ENCODE measurements at places on chromosomes 5 and 9.

DNA sequence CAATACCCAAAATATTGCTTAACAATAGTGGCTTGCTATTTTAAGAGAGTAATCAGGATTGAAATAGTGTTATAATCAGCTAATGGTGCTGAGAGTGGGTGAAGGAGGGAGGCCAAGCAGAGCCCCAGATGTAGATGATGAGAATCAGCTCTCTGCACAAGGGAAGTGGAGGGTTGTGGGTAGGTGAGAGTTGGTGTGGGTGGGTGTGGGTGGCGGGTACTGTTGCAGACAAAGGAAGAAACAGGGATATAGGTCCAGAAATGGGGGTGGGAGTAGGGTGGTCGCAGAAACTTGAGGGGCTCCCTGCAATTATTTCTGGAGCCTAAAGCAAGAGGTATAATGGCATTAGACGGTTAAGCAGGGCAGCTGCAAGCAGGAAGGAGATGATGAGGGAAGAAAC, 7.4 kb upstream of the ADCY2 start:
- DNase-seq: no peak

DNA sequence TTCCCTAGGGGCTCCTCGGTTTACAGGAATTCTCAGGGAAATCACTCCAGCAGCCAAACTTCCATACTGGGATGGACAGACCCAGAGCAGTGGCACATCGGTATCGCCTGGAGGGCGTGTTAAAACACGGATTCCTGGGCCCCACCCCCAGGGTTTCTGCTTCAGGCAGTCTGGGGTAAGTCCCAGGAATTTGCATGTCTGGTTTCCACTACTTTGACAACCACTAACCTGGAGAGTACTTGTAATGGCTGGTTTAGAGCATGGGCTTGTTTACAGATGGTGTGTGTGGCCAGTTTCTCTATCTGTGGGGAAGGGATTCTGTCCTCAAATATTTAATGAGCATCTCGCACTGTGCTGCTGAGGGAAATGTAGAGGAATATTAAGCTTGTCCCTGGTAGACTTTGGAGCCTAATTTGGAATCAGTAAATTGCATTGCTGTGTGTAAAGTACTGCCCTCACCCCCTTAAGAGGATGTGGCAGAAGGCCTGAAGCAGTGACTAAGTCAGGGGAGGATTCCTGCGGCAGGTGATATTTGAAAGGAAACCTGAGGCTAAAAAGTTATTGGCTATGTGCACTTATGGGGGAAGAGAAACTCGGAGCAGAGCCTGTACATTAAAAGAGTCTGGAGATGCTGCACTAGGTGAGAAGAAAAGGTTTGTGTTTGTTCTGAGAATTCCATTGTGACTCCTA, 18.6 kb upstream of the TJP2 start:
- no peak for DNase-seq

DNA sequence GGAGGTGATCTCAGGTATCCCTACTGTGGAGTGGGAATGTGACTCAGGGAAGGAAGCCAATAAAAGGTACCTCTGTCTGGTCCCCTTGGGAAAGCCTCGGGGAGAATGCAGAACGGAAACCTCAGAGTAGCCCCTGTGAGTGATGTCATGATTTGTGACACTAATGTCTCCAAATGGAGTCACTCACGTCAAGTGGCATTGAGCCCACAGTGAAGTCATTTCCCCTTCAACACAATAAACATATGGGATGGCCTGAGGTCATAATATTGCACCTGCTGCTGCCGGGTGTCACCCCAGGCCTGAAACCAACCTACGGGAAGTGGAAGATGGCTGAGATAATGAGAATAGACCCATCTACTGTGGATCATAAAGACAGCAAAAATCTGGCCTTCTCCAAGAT, 75.9 kb upstream of the GOLM1 start:
- no peak for DNase-seq

DNA sequence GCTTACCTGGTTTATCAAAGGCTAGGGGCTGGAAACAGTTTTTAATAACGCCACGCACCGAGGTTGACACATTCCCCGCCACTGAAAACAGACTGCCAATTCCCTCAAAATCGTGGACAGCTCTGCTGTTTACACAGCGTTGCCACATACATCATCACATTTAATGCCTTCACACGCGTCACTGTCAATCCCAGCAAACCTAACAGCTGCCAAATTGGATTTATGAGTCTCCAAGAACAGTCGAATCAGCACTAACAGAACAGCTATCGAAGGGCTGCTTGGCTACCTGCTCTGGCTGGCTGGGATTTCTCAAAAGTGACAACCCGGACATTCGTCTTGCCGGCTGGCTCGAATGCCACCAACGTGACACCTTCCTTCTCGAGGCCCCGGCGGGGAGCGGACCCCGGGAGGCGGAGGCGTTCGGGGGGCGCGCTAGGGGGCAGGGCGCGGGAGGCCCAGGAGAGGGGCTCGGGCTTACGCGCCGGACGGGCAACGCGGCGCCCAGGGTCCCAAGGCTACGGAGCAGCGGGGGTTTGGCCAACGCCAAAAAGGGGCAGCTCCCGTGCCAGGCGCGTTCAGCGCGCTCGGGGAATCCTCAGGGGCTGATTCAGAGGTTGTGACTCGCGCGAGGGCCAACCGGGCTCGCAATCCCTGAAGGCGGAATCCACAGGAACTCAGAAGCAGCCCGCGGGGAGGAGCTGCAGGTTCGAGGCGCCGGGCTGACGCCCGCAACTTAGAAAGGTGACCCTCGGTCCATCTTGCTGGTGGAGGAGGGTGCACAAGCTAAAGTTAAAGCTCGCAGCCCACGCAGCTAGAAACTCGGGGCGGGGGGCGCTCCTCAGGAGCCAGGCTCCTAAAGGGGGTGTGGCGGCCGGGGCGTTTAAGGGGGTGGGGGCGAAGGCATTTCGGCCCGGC, 1.2 kb downstream of the CDC14B start:
- peak; percentile 74 for DNase-seq

- no peak for DNase-seq
Observed at GRCh38 chr5:173496129-173496882, 120.1 kb downstream of the BOD1 start.

- no peak for DNase-seq
Observed at GRCh38 chr9:130054820-130055219, 1.1 kb downstream of the GPR107 start.

GRCh38 chr5:158162026-158162425, 303.1 kb upstream of the CLINT1 start:
- no peak for DNase-seq

GRCh38 chr5:31445041-31445600, 86.8 kb downstream of the DROSHA start:
- DNase-seq: no peak

DNA sequence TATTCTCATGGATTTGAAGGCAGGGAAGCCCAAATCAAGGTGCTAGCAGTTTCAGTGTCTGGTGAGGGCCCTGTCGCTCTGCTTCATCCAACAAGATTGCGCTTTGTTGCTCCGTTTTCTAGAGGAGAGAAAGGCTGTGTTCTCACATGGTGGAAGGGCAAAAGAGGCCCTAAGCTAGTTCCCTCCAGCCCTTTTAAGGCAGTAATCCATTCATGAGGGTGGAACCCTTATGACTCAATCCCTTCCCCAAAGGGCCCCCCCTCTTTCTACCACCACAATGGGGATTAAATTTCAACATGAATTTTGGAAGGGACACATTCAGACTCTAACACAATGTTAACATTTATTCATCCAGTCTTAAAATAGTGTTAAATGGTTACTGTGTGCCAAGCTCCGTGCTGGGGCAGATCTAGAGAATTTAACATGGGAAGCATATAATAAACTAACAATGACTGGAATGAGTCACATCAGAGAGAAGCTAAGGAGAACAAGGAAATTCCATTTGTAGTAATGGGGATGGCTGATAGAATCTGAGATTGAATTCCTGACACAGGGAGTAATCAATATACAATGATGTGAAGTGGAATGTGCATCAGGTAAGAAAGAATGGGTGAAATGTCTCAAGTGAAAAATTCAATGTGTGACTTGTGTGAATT, 382.8 kb upstream of the ZNF608 start:
- DNase-seq: no peak

- no peak for DNase-seq
Observed at GRCh38 chr9:80292231-80292630, 720.5 kb downstream of the TLE4 start.

- DNase-seq: no peak
Observed at GRCh38 chr5:139910901-139911300, 115.3 kb downstream of the PSD2 start.

GRCh38 chr5:177403102-177403791, 2.8 kb upstream of the PFN3 start:
- peak; percentile 35 for DNase-seq

DNA sequence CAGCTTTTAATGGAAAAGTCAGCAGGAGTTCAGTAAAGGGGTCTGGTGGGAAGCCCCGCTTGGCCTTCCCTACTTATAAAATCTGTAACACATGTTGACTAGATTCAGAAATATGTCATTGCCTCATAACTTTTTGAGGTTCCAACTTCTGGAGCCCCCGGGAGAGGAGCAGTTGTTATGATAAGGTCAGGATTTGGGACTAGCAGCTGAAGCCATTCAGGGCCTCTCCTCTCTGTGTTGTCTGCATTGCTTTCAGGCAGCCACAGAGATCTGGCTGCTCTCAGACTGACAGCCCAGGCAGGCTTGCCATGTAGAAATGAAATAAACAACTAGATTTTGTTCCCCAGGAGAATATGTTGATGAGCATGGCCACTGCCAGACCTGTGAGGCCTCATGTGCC, 167.1 kb downstream of the RFK start:
- no peak for DNase-seq

DNA sequence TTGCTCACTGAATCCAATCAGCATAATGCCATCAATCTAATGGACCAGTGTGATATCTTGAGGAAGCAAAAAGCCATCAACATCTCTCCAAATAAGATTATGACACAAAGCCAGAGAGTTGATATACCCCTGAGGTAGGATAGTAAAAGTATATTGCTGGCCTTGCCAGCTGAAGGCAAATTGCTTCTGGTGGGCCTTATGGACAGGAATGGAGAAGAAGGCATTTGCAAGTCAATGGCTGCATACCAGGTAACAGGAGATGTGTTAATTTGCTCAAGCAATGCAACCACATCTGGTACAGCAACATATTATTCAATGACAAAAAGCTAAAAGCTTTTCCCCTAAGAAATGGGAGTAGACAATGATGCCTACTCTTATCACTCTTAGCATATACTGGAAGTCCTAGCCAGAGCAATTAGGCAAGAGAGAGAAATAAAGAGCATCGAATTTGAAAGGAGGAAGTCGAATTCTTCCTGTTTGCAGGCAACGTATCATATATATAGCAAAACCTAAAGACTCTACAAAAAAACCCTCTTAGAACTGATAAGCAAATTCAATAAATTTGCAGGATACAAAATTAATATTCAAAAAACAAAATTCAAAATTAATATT, 216.1 kb upstream of the RASA1 start:
- DNase-seq: no peak

- DNase-seq: no peak
Observed at GRCh38 chr9:127554966-127555839, 56.9 kb upstream of the STXBP1 start.

- DNase-seq: no peak
Observed at GRCh38 chr9:21267485-21268346, 27.9 kb upstream of the IFNA14 start.

- DNase-seq: no peak
Observed at GRCh38 chr5:62259699-62260250, 46.2 kb upstream of the KIF2A start.

DNA sequence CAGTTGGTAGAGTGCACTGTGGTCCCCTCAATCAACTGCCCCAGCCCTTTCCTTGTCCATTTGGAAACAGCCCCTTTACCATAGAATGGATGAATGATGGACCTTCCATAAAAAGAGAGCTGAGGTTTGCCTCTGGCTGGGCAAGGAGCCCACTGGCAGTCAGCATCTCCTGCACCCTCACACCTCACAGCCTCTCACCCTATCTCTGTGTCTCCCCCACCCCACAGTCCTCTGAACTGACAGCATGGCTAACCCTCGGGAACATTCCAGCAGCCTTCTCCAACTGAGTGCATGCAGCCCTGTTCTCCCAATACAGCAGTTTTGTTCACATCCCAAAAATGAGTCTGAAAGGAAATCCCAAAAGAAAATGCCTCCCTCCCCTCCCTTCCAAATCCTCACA, 51.7 kb downstream of the RETREG1 start:
- DNase-seq: no peak

- no peak for DNase-seq
Observed at GRCh38 chr9:83422527-83422926, 115.7 kb downstream of the FRMD3 start.

GRCh38 chr9:137077010-137077747, at the start of gene UAP1L1:
Gene UAP1L1 (plus strand): TSS chr9:137077517. CDS start chr9:137077533, 16 bp downstream.
- peak; percentile 57 for DNase-seq

DNA sequence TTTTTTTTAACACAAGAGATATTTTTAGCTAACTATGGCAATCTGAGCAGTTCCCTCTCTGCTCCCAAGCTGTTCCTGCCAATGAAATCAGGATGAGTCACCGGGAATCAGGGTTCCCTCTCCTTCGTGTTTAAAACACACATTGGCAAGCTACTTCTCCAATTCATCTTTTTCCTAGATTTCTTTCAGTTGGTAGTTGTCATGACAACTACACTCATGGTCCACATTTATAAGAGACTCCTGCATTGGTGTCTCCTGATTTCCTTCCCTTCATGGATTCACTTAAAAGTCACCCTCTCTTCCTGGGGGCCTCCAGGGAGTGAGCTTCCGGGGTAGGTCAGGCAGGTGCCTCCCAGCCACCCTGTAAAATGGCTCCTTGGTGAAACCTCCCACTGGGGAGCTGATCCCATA, 72.3 kb upstream of the NIPAL4 start:
- peak; percentile 73 for DNase-seq

DNA sequence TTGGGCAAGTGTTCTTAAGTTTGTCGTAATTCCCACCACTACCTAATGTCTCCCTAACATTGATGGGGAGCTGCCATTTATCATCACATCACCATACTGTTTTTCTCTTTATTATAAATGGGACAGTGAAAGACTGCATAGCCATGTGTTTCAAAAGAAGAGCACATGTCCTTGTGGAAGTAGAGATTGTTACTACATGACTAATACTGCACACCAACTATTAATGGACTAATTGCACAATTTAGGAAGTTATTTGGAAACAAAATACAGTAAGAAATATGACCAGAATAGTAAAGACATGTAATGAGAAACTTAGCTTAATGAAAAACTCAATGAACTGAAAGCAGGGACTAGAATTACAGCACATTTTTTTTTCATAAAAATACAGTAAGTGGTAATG, 12.0 kb upstream of the ELOVL7 start:
- peak; percentile 79 for DNase-seq

DNA sequence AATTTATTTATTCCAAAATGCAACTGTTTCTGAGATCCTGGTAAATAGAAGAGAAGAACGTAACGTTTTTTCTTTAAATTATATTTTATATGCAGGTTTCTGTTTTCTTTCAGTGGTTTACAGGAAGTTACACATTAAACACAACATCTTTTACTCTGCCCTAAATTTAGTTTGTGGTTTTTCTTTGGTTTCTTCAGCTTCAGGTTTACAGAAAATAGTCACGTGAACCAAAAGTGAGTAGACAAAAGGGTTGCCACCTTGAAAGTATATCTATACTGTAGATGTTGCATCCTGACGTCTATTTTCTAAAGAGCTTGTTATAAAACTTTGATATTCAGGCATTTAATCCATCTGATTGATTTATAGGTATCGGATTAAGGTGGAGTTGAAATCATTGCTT, 1236.6 kb downstream of the MAT2B start:
- no peak for DNase-seq

GRCh38 chr5:125038477-125038876, 292.0 kb upstream of the ZNF608 start:
- DNase-seq: no peak

All from iris pigment epithelial cell (primary cell).